Hematopoietic multipotent progenitor cell treated with erythropoietin and hydrocortisone succinate and interleukin-3 and kit ligand, for 8 days (in vitro differentiated cells): ENCODE measurements at places on chromosomes 11 and 22.

GRCh38 chr11:66334605-66335442 is 1.4 kb downstream of the RIN1 start:
- no peak for DNase-seq

GRCh38 chr11:69126286-69126685 is 29.4 kb upstream of the SMIM38 start:
- DNase-seq = no peak

- no peak for DNase-seq
Observed at GRCh38 chr11:121244884-121245283, 47.7 kb upstream of the SC5D start.

GRCh38 chr11:10667521-10667885 is 26.1 kb downstream of the IRAG1 start:
- no peak for DNase-seq

DNA sequence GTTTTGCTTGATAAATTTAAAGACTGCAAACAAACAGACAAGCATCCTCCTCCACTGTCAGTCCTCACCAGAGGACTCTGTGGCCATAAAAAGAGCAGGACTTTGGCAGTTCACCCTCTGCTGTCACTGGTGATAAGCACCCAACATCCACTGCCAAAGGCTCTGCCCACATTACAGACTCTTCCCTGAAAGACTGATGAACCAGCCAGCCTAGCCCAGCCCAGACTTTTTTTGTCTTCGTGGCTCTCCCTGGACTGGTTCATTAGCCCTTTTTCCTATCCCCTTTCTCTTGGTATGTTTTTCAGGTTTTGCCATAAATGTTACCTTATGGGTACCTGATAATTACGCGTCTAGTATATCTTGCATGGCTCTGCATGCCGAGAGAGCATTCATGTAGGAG is 15.1 kb downstream of the ST14 start:
- DNase-seq = peak; percentile 32

- no peak for DNase-seq
Observed at GRCh38 chr11:73034777-73035176, 107.3 kb downstream of the FCHSD2 start.

DNA sequence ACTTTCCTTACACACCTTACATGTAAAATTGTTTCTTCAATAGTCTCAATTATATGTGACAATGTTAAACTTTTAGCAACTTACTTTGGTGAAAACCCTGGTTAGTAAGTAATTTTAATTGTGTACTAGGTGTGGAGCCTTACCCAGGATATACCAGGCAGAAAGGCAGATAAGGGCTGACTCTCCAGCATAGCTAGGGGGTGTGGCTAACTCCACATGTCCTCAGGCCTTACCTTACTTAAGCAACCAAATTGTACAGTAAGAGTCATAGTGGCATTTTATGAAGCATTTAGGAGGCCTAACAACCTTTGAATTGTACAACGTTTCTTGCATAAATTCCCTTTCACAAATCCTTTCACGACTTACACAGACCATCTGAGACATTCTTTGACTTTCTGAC is 118.2 kb upstream of the OR9Q1 start:
- peak; percentile 72 for DNase-seq
